ENCODE measurements at places on chromosomes 13 and 19.
A peak's percentile ranks its signal among the peaks of the same experiment; 100 is the strongest.

DNA sequence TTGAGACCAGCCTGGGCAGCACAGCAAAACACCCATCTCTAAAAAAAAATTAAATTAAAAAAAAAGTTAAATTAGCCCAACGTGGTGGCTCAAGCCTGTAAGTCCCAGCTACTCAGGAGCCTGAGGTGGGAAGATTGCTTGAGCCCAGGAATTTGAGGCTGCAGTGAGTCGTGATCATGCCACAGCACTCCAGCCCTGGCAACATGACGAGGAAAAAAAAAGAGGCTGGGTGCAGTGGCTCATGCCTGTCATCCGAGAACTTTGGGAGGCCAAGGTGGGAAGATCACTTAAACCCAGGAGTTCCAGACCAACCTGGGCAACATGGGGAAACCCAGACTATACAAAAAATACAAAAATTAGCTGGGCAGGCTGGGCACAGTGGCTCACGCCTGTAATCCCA lies 2.2 kb upstream of the TMEM161A start:
- DNase-seq = no peak

GRCh38 chr13:29730253-29730652 lies 120.2 kb downstream of the UBL3 start:
- no peak for DNase-seq

GRCh38 chr13:113117335-113117872 lies 5.2 kb upstream of the F10 start:
- no peak for DNase-seq

- DNase-seq = no peak
Observed at GRCh38 chr13:95118541-95119324, 182.5 kb downstream of the ABCC4 start.

DNA sequence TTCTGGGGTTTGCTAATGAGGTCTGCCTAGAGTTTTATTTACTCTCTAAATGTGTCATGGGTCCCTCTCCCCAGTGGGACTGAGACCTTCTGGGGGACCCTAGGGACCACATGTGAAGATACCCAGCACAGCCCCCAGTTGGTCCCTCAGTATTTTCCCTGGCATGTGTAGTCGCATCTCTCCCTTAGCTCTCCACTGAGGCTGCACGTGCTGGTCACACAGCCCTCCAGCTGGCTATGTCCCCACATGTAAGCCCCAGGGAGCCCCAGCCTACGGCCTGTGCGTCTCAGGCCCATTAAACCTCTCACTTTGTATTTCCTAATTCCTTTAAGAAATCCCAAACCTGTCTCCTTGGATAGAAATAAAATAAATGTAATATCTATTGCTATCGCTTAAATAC lies 189.6 kb upstream of the TSHZ3 start:
- DNase-seq = no peak

- DNase-seq = no peak
Observed at GRCh38 chr19:35784503-35785338, 9.4 kb downstream of the ARHGAP33 start.

GRCh38 chr13:44237276-44237767 lies 136.3 kb upstream of the SERP2 start:
- peak; percentile 72 for DNase-seq

- no peak for DNase-seq
Observed at GRCh38 chr19:45173816-45174215, 4.2 kb downstream of the TRAPPC6A start.

- DNase-seq = no peak
Observed at GRCh38 chr19:14150041-14150769, 13.8 kb upstream of the ASF1B start.
